ENCODE measurements at places on chromosomes 16 and 17.

DNA sequence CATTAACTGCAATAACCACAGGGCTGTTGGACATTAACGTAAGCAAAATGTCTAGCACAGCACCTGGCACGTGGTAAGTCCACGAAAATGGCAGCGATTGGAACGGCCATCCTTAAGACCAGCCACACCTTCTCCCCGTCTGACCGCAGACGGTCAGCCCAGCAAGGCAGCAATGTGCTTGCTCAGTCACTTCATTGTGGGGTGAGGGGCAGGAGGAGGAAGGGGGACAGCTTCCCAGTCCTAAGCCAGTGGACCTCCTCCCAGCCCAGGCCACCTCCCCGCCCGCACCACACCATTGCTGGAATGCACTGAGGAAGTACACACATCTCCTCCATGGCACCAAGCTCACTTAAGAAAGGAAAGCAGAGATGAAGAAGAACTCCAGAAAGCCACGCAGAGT, 8.6 kb upstream of the MYLK3 start:
- no peak for DNase-seq

DNA sequence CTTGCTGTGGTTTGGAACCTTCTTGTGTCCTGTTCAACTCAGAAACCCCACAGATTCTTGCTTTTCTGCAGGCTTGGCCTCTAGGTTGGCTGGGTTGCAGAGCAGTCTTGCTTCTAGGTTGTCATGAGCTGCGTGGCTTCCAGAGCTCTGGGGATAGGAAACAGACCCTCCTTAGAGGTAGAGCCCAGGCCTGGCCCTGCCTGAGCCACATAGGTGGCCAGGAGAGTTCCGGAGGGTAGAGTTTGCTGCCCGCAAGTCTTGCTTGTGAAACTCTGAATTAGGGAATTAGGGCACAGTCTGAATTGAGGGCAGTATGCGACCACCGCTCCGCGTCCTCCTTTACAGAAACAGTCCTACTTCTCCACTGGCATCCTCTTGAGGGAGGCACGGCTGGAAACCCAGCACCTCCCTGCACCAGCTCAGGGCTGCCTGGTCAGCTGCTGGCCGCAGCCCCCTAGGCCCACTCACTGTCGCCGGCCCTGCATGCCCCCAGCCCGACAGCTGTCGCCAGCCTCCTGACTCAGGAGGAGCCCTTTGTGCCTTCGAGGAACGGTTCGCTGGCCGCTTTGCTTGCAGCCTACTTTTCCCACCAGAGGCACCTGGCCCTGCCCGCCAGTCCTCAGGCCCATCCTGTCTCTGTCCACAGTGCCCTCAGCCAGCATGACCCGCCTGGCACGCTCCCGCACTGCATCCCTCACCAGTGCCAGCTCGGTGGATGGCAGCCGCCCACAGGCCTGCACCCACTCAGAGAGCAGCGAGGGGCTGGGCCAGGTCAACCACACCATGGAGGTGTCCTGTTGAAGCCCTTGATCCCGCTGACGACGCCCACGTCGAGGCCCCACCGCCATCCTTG, 4.3 kb upstream of the SETD6 start:
- DNase-seq: no peak

DNA sequence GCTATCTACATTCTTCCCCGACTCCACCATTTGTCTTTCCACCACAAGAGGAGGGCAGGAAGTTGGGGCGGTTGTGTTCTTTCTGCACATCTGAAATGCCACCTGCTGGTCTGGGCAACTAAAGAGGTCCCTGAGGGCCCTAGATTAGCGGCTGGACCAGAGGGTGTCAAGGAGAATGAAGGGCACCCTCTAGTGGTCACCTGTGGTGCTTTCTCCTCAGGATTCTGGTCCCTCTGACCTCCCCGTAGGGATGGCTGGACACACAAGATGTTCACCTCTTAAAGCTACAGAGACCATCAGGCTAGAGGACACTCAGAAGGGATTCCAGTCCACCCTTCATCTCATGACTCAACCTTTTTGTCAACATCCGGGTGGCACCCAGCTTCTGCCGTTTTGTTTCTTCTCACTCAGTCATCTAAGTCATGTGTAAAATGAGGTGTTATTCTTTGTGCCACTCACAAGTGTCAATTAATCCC, 2.9 kb upstream of the SCIMP start:
- DNase-seq: no peak

DNA sequence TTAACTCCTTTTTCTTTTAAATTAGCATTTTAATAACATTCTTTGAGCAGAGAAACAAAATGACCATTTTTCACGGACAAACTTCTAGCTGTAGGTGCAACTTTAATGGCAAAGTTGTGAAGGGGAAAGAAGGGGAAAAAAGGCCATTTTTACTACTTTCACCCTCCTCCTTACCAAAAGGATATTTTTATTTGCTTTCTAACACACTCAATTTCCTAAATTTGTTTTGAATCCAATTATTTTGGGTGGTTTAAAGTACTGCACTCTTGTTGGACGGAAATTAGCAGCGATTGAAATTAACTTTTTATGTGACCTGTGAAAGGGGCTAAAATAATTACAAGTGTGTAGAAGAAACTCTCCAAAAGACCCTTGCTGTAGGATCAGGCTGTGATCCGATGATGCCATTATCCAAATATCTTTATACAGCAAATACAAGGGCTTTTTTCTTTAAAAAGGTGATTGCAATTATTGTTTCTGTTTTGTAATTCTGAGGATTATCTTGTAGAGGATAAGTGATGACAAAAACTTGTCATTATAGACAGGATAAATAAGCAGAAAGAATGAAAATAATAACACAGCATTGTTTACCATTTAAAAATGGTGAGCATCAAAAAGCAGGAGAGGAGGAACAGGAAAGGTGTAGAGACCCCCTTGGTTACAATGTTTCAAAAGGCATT, 42.4 kb downstream of the SNX11 start:
- DNase-seq: no peak

DNA sequence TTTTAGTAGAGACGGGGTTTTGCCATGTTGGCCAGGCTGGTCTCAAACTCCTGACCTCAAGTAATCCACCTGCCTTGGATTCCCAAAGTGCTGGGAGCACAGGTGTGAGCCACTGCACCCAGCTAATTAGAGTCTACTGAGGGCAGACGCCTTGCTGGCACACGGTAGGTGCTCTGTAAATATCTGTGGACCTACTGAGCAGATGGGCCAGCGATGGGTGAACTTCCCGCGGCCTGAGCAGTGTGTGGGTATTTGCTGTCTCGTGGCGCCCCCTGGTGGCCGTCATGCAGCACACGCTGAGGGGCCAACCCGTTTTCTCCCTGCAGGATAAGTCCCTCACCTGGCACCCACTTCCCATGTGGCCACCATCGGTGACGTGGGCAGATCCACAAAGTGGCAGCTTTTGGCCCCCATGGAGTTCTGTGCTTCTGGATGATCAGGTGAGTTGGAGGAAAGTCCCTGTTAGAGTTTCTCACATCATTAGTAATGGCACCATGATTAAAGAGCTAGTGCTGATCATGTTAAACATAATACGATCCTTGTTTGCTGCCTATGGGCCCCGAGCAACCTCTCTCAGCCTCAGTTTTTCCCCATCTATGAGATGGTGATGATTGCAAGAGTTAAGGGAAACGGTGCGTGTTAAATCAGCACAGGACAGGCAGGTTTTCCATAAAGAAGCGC, 40.7 kb downstream of the ZDHHC7 start:
- DNase-seq: peak; percentile 69

DNA sequence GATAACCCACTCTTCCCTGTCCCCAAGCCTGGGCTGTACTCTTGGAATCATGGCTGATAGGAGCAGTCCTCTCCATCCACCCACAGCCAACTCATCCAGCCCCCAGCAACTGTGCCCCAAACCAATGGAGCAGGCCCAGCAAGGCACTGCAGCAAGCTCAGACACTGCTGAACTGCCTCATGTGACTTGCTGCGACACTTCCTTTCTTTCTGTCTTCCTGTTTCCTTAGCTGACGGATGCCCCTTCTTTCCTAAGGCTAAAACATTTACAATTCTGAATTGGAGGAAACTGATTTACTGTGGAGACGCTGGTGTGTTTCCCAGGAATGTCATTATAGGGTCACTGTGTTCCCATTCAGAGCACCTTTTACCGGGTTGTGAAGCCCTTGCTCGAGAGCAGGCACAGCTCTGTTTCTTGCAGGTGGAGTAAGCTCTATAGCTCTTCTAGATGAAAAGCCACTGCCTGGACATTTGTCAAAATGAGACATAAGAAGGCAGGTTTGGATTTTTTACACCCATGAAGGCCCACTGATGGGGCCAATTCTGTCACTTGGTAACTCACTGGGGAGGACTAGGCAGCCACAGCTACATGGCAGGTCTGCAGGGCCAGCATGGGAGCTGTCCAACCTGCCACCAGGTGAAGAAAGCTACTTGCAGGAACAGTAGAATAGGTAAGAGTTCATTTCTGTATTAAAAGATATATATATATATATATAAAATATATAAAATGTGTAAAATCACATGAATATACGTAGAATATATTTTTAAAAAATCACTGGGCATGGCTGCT, 27.4 kb downstream of the TMEM11 start:
- no peak for DNase-seq

DNA sequence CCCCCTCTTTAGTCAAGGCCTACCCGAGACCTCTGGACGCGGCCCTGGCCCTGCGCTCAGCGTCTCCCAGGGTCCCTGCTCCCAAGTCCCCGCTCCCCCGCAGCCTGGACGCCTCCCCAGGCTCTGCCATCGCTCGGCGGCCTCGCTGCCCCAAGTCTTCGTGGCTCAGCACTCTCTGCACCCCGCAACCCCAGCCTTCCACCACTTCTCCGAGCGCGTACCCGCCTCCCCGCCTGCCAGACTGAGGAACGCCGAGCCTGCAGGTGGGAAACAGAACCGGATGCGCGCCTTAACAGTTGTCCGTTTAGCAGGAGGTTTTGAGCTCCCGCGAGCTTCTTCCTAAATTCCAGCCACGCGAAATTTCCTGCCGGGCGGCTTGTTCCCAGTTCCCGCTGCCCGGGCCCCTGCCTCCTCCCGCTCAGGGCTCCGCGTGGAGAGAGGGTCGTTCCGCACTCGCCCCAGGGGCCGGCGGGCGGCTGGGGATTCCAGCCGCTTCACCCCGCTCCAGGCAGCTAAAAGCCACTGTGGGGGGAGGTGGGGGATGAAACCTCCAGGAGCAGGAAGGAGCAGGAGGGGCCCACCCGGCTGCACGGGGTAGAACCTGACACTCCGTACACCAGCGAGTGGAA, 87.7 kb downstream of the KCNJ12 start:
- DNase-seq: no peak

- no peak for DNase-seq
Observed at GRCh38 chr17:44361292-44362260, 2.1 kb downstream of the FAM171A2 start.

- no peak for DNase-seq
Observed at GRCh38 chr17:76597156-76598003, 11.7 kb upstream of the ST6GALNAC2 start.

DNA sequence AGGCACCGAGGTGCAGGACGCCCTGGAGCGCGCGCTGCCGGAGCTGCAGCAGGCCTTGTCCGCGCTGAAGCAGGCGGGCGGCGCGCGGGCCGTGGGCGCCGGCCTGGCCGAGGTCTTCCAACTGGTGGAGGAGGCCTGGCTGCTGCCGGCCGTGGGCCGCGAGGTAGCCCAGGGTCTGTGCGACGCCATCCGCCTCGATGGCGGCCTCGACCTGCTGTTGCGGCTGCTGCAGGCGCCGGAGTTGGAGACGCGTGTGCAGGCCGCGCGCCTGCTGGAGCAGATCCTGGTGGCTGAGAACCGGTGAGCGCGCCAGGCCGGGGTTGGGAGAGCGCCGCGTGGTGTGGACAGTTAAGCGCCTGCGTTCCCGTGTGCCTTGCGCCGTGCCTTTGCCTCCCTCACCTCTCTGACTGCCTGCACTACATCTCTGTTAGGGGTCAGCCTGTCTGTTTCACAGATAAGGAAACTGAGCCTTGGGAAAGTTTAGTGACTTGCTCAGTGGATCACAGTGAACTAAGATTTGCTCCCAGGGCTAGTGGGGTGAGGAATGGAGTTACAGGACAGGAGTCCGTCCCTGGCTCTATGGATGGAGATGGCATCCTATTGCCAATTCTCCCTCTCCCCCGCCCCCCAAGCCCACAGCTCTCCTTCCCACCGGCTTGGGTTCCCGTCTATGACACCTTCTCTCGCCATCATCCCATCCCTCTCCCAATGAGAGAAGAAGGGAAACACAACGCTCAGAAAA, 880 bp downstream of the SARM1 start:
- DNase-seq: no peak

- DNase-seq: no peak
Observed at GRCh38 chr17:32927724-32928585, at the start of gene TMEM98. TSS of gene TMEM98 (plus strand) at chr17:32928153. CDS start at chr17:32931529, 3,376 bp downstream.

DNA sequence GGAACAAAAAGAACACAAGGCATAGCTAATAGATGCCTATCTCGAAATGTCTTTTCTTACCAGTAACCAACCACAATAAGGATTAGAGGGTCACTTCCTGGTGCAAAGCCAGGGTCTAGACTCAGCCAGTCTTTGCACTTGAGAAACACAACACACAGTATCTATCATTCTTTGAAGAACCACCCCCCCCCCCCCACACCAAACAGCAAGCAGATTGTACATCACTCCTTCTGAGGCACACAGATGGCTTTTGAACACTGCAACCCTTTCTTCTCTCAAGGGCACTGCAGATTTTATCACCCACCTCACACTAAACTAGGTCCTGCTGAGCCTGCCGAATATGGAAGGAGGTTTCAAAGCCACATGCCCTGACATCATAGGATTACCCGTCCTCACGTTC, 145.6 kb downstream of the AATF start:
- DNase-seq: no peak

DNA sequence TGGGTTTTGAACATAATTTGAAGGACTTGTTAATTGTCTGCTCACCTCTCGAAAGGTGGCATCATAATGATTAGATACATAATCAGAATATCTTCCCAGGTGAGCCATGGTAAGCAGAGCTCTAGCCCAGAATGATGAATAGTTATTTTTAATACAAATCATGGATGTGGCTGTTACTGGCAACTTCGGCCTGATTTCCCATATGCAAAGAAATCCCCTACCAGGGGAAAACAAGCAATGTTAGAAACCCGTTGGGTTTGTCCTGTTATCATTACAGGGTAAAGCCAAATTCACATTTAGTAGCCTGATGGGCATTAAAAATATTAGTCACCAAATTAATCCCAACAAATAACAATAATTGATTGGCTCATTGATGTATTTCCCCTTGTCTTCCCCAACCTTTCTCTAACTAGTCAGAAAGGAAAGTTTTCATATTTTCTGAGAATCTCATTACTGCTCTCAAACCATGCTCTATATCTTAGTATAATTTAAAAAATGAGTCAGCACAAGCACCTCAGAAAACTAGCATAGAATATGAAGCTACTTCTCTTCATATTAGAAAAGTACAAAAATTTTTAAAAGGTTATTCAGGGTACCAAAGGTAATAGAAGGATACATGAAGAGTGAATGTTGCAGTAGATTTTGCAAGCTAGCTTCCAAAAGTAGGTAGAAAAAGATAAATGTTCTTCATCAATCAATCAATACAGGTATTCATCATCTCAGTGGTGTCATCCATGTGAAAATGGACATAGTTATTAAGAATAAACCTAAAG, 5.0 kb downstream of the STAT5B start:
- DNase-seq: no peak

DNA sequence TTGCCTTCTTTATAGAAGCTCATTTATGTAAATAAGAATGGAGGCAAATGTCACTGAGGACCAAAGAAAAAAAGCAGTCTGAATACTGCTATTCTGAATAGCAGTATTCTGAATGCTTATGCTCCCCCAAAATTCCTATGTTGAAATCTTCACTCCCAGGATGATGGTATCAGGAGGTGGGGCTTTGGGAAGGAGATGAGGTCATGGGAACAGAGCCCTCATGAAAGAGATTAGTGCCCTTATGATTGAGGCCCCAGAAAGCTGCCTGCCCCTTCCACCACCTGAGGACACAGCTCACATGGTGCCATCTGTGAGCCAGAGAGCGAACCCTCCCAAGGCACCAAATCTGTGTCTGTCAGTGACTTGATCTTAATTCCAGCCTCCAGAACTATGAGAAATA, 28.8 kb downstream of the HEATR6 start:
- no peak for DNase-seq
